GM12892 (cell line): ENCODE measurements at places on chromosomes 7 and 10.

- no peak for DNase-seq
Measured at GRCh38 chr10:58367069-58367468, 18.1 kb upstream of the TFAM start.

DNA sequence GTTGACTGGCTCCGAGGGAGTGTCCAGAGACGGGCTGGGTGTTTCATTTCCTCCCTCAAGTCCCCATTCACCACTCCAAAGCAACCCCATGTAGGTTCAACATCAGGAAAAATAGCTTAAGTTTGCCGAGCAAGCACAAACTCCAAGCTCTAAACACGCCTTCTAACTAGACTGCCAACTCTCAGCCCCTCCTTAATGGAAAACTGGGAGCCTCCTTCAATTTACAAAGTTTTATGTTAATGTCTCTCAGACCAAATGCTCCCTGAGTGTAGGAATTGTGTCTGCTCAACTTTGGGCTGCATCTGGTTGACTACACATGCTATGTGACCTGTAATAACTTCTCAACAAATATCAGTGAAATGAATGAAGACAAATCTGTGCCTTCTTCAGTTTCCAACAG lies 87.5 kb downstream of the FAM204A start:
- DNase-seq = no peak

DNA sequence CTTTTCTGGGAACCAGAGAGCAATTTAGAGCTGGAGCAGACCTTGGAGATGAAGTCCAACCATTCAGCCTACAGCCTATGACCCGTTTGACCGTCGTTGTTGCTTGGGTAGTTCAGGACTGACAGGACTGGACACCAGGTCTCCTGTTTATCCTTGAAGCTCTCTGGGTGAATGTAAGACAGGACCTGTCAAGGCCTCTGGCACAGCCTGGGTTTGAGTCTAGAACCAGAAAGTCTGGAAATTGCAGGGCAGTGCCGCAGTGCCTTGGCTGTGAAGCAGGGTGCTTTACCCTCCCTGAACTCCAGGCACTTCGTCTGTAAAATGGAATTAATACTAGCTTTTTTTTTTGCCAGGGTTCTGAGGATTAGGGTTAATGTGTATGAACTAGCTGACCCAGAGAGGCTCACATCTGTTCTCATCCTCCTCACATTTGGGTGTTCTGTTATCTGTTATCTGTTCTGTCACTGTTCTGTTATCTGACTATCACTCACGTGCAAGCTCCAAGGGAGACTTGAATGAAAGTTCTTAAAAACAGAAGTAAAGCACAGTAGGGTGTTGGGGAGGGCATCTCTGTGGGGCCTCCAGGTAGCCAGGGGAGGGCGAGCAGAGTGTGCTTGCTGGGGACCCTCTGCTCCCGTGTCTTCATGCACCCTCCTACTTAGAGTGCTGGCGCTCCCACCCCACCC lies 9.9 kb downstream of the BLVRA start:
- no peak for DNase-seq

- DNase-seq = no peak
Measured at GRCh38 chr7:129083525-129083924, 28.6 kb upstream of the TNPO3 start.

DNA sequence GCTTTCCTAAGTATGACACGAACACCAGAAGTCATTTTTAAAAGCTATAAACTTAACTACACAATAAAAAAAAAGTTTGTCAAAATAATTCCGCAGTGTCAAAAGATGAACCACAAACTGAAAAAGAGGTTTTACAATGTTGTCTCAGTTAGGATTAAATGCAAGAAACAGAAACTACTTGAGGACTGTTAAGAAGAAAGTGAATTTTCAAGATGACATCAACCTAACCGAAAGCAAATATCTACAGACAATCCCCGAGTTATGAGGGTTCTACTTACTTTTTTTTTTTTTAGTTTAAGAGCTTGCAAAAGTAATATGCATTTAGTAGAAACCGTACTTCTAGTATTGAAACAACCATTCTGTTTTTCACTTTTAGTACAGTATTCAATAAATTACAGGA lies 62.3 kb downstream of the TFPI2 start:
- no peak for DNase-seq

- peak; percentile 20 for DNase-seq
Measured at GRCh38 chr7:82443547-82444219, at the start of gene CACNA2D1. CACNA2D1 (minus strand) TSS chr7:82443777.

DNA sequence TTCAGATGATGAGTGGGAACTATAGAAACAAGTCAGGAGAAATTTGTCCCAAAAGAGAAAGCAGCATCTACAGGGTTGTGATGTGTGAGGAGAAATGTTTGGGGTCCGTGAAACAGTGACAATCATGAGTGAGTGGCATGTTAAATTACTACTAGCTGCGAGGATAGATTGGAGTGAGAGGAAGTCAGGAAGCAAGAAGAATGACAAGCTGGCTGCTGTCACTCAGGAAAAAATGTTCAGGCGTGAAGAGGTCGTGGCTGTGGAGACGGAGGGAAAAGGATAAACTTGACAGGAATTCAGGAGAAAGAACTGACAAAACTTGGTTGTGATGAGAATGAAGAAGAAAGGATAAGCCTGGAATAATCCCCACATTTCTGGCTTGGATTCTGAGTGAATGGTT lies 5.1 kb upstream of the ITPRID1 start:
- no peak for DNase-seq
